ENCODE measurements at places on chromosomes 11 and 22. TPM values are rescaled to one million over a fixed set of nuclear protein-coding genes. Genes with fewer than 3 reads are reported as not detected.

DNA sequence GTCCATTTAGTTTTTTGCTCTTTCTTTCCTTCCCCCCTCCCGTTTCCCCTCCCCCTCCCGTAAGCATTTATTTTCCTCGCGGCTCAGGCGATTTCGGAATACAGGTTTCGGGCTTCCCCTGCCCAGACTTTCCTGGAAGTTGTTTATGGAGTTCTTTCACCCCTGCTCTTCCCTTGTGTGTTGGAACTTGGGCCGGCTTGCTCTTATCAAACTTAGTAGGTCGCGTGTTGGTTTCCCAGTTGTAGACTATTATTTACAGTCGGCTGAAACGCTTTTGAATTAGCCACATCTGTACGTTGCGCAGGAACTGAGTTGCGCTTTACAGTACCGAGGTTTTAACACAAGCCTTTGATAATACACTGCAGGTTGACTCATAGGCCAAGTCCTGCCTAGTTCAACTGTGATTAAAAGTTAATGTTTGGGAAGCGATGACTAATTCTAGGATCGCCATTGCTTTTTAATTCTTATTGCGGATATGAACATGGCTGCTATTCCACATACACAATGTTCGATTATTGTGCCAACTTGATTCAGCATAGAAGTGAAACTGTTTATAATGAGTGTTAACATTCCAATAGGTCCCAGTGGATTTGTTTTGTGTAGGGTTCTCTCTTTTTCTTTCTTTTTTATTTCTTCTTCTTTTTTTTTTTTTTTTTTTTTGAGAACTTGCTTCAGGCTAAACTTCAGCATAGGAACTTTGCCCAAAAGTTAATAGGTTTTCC is 1.7 kb downstream of the YAP1 start:
- peak; percentile 22 for DNase-seq
- peaks cover 16% of the 10 kb centered on the region for H3K4me1 ChIP-seq
- H3K27ac ChIP-seq: no peak overlapping the region
- H3K27me3 ChIP-seq: peaks cover 56% of the 10 kb centered on the region

TRIM48 gene
- not detected for total RNA-seq

GRCh38 chr11:33920838-33921613 is 29.1 kb upstream of the LMO2 start:
- no peak overlapping the region for H3K4me3 ChIP-seq
- peaks cover 15% of the 10 kb centered on the region for H3K27me3 ChIP-seq
- no peak for DNase-seq

DNA sequence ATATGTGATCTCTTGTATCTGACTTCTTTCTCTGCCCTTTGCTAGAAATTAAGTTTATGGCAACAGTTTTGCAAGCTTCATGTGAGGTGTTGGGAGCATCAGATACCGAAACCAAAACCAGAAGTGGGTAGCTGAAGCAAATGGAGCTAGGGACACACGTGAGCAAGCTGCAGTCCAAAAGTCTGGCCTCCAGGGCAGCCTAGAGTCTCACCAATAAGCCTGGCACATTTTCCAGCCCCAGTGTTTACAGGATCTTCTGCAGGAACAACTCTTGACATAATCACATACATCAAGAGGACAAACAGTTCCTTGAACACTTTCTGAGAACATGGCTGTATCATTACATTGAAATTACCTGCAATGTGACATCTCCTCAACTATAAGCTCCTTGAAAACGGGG is 114.1 kb downstream of the LARGE1 start:
- no peak for DNase-seq
- no peak overlapping the region for H3K4me3 ChIP-seq
- H3K4me1 ChIP-seq: no peaks in the 10 kb centered on the region
- no peaks in the 10 kb centered on the region for H3K36me3 ChIP-seq
- no peaks in the 10 kb centered on the region for H3K27me3 ChIP-seq

GRCh38 chr11:90355200-90355599 is 132.4 kb upstream of the CHORDC1 start:
- no peaks in the 10 kb centered on the region for H3K36me3 ChIP-seq
- H3K27ac ChIP-seq: no peak overlapping the region
- H3K27me3 ChIP-seq: no peaks in the 10 kb centered on the region

GRCh38 chr22:22242488-22242887 is 2.1 kb upstream of the VPREB1 start:
- peaks cover 14% of the 10 kb centered on the region for H3K4me1 ChIP-seq
- DNase-seq: no peak
- no peaks in the 10 kb centered on the region for H3K36me3 ChIP-seq
- H3K27me3 ChIP-seq: peaks cover 12% of the 10 kb centered on the region

- no peak overlapping the region for H3K27ac ChIP-seq
- H3K27me3 ChIP-seq: no peaks in the 10 kb centered on the region
- no peak overlapping the region for H3K4me3 ChIP-seq
- H3K36me3 ChIP-seq: peaks cover 30% of the 10 kb centered on the region
- no peak for DNase-seq
Observed at GRCh38 chr11:73916435-73916834, 34.4 kb upstream of the DNAJB13 start.

KRTAP5-2 gene
- total RNA-seq: not detected

DNA sequence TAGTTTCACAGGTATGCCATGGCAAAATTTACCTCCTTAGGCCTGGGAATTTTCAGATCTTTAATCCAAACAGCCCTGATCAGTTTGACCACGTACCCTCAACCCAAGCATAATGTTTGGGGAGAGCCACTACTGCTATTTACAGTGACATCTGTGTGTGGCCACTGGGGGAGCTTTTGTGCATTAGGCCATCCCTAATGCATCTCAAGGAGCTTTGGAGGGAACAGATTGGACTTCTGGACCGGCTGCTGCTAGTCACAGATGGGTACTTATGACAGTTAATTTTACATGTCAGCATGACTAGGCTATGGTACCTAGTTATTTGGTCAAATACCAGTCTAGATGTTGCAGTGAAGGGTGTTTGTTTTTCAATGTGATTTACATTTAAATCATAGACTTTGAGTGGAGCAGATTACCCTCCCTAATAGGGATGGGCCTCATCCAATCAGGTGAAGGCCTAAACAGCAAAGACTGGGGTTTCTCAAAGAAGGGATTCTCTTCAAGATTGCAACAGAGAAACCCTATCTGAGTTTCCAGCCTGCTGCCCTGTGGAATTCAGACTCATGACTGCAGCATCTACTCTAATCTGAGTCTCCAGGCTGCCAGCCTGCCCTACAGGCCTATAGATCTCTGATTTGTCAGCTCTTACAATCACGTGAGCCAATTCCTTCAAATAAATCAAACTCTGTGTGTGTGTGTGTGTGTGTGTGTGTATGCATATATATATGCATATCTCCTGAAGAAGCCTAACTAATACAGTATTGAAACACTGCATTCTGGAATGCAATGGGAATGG is 38.0 kb upstream of the GALNT18 start:
- DNase-seq: no peak
- H3K4me3 ChIP-seq: no peak overlapping the region
- H3K4me1 ChIP-seq: no peaks in the 10 kb centered on the region
- no peaks in the 10 kb centered on the region for H3K36me3 ChIP-seq
- no peak overlapping the region for H3K27ac ChIP-seq
